Stimulated activated CD4-positive, alpha-beta T cell treated with anti-CD3 and anti-CD28 coated beads, Interleukin-2, amount 100 ng/mL, for 4 hours (primary cell): ENCODE measurements at places on chromosomes 2 and 18.

DNA sequence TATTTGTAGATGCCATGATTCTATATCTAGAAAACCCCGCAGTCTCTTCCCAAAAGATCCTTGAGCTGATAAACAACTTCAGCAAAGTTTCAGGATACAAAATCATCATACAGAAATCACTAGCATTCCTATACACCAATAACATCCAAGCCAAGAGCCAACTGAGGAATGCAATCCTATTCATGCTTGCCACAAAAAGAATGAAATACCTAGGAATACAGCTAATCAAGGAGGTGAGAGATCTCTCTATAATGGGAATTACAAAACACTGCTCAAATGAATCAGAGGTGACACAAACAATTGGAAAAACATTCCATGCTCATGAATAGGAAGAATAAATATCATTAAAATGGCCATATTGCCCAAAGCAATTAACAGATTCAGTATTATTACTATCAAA, 551.4 kb upstream of the SLC39A10 start:
- DNase-seq = no peak

GRCh38 chr18:26439537-26439936, 108.8 kb downstream of the KCTD1 start:
- no peak for DNase-seq

DNA sequence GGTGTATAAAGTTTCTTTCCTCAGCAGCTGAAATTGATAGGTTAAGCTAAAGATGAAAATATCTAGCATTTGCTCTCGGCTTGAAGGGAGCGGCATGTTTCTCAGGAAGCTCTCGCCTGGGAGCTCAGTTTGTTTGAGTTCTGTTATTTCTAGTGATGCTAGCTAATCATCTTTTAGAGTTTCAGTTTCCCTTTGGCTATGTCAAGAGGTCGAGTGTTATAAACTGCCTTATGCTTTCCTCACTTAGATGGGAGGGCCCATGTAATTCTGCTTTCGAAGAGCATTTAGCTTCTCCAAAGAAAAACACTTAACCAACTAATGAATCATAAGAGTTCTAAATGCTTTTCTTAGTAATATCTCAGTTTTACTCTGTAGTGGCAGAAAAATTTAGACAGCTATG, 33.6 kb downstream of the PLCL1 start:
- DNase-seq = no peak

- no peak for DNase-seq
Observed at GRCh38 chr2:4039896-4040295, 336.5 kb downstream of the DCDC2C start.

- DNase-seq = no peak
Observed at GRCh38 chr2:22902180-22902550, 482.8 kb upstream of the KLHL29 start.

- no peak for DNase-seq
Observed at GRCh38 chr18:44453505-44453904, 227.2 kb upstream of the SETBP1 start.

GRCh38 chr2:222830164-222830563, 30.7 kb upstream of the ACSL3 start:
- no peak for DNase-seq

DNA sequence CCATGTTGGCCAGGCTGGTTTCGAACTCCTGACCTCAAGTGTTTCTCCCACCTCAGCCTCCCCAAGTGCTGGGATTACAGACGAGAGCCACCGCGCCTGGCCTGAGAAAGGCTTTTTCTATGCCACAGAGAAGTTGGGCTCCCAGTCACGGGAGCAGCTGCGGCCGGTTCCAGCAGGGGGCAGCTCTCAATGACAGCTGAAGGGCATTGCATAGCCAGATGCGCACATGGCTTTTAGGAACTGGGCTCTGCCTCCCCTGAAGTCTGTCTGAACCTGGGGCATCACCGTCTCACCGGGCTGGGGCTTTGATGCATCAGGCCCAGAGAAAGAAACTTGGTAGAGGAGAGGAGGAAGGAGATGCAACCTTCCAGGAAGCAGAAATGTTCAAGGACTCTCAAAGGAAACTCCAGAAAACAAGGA, 84.2 kb upstream of the LAPTM4A start:
- DNase-seq = peak; percentile 3

DNA sequence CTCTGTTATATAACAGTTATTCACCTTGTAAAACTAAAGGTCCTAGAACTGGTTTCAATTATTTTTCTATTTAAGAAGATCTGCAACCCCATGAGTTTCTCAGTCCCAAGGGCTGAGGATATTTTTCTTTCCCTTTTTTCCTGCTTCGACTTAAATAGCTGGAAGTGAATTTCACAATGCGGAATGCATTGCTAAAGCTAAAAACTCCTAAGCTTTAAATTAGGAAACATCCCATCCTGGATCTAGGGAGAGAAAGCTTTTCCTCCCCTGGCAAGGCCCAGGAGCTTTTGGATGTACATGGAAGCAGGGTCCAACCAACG, 1.4 kb downstream of the RFX8 start:
- no peak for DNase-seq

GRCh38 chr18:2956056-2956455, 56.9 kb downstream of the LPIN2 start:
- DNase-seq = no peak

DNA sequence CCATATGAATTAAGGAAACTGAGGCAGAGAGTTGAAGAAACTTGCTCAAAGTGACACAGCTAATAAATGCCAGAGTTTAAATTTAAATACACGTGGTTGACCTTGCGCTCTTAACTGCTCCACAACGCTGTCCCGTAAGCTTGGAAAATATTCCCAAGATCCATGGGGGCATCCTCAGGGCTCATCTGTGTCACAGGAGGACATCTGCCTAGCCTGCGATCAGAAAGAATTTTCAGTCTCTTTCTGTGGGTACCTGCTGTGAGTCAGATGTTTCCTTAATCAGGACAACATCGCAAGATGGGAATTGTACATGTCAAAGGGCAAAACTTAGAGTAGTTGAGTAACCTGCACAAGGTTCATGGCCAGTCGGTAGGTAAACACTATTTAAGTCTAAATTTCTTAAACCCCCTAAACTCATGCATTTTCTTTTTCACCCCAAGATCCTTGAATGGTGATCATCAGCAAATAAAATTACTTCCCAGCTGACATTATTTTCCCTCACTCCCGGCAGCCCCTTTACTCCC, 1.4 kb downstream of the CMPK2 start:
- DNase-seq = no peak

- DNase-seq = no peak
Observed at GRCh38 chr2:158997037-158997790, 28.8 kb downstream of the TANC1 start.

DNA sequence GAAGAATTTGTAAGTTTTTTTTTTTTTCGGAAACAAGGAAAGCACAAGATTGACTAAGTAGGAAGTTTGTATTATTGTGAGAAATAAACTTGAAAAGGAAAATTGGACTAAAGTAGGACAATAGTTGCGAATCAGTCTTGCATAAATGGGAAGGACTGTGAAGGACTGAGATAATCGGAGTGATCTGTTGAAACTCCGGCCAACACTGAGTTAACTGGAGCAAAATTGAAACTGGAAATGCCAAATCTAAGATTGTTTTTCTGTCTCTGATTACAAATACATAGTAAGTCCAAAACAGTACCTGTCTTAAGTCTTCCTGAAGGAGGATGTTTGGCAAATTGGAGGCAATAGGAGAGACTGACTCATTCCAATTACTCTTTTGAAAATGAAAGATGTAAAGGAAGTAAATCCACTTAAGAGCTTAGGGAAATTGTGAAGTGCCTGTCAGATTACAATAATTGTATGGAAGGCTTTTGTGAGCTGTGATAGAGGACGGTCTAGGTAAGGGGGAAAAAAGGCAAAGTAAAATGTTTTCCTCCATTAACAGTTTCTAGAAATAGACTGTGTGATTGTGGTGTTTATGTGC, 204.9 kb upstream of the CYRIA start:
- DNase-seq = no peak

DNA sequence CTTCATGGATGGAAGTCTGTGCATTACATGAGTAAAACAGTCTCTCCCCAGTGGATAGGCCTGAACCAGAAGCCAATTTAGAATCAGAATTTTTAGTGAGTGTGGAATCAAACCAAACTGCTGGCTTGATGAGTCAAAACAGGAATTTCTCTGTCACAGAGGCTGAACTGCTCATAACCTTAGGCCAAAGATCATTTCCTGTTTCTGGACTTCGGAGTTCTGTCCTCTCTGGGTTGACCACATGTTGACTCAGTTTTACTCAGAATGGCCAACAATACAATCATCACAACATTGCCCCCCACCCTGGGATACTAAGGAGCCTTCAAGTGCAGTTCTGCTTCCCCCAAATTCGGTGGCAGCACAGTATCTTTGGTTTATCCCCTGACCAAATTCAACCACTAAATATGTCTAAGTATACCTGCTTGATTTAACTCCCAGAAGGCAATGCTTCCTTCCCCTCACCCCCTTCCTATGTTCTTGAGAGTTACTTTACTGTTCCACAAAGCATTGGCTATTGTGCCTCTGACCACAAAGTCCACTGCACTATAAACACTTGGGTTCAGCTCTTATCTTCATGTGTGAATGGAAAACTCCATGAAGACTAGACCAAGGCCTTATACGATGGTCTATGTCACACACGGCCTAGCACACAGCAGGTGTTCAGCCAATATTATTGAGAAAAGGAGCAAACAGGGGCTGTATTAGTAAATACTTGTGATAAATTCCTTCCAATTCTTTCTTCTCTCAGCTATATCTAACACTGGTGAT, 67.8 kb downstream of the NXPH2 start:
- DNase-seq = no peak

GRCh38 chr2:106184857-106185256, 9.2 kb downstream of the UXS1 start:
- DNase-seq = no peak

DNA sequence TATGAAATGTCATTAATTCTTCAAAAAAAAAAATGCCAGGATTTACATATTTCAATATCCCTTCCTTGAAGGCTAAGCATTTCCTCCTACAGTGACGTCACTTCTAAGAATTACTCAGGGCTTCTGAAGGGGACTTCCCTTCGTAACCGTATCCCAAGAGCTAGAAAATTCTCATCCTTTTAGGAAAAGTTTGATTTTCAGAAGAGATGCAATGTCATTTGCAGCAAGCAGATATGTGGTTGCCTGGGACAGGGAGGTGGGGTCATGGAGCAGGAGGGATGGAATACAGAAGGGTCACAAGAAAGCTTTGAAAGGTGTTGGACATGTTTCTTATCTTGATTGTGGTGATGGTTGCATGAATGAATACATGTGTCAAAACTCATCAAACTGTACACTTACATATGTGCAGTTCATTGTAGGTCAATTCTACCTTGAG, 97.0 kb upstream of the ATL2 start:
- DNase-seq = no peak

DNA sequence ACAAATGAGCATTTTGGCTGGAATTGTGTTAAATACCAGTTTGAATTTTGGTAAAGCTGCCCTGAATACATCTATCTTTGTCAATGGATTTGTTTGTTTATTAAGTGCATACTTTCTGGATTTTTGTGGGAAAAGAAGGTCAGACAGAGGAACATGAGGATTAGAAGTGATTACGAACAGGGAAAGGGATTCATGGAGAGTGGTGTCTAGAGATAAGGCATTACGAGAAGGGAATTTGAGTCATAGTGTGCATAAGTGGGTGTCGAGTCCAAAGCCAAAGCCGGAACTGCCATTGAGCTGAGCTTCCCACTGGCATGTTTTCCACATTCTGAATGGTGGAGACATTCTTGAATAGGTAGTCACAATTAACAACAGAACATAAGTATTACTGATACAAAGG, 68.9 kb upstream of the EFEMP1 start:
- no peak for DNase-seq

- peak; percentile 27 for DNase-seq
Observed at GRCh38 chr2:237731663-237732062, 66.9 kb upstream of the RBM44 start.

DNA sequence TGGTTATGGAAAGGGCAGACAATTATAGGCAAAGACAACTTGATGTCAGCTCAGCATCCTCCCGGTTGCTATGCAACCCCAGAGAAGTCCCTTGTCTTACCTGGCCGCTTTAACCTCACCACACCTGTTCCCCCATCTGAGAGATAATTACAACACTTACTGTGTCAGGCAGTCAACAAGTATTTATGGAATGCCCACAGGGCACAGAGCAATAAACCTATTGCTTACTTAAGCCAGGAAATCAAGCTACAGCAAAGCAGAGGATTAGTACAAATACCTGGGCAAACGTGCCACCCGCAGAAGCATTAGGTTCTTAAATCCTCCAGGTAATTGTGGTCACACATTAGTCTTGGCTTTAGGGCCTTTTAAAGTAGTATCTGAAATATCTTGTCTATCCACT, 320.4 kb upstream of the REV1 start:
- no peak for DNase-seq

GRCh38 chr18:7859122-7859521, 292.0 kb downstream of the PTPRM start:
- DNase-seq = no peak

- DNase-seq = no peak
Observed at GRCh38 chr2:181971032-181971431, 14.6 kb upstream of the PPP1R1C start.
